ENCODE measurements at places on chromosomes 1 and 21.
A peak's percentile ranks its signal among the peaks of the same experiment; 100 is the strongest.

DNA sequence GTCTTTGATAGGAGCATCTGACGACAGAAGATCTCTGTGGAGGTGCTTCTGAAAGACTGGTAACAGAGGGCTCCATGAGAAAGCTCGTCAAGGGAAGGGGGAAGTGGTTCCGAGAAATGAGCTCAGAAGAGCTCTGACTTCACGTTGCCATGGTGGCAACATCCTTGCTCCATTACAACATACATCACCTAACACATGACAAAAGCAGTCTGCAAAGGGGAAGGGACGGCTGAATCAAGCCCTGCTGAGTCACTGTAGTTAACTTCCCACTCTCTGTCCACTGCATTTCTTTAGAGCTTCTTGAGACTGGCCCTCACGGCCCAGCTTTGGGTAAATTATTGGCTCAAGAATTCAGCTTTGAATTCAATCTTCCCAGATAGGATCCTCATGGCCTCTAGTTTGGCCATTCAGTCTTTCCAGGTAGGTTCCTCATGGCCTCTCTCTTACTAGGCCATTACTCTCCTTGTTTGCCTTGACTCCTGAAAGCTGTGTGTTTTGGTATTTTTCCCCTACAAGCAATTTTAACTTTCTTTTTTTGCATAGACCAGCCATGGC lies 88.0 kb upstream of the ZNF648 start:
- DNase-seq: peak; percentile 23

- no peak for DNase-seq
These were observed 360.8 kb downstream of the LMO4 start for GRCh38 chr1:87689487-87689886.

DNA sequence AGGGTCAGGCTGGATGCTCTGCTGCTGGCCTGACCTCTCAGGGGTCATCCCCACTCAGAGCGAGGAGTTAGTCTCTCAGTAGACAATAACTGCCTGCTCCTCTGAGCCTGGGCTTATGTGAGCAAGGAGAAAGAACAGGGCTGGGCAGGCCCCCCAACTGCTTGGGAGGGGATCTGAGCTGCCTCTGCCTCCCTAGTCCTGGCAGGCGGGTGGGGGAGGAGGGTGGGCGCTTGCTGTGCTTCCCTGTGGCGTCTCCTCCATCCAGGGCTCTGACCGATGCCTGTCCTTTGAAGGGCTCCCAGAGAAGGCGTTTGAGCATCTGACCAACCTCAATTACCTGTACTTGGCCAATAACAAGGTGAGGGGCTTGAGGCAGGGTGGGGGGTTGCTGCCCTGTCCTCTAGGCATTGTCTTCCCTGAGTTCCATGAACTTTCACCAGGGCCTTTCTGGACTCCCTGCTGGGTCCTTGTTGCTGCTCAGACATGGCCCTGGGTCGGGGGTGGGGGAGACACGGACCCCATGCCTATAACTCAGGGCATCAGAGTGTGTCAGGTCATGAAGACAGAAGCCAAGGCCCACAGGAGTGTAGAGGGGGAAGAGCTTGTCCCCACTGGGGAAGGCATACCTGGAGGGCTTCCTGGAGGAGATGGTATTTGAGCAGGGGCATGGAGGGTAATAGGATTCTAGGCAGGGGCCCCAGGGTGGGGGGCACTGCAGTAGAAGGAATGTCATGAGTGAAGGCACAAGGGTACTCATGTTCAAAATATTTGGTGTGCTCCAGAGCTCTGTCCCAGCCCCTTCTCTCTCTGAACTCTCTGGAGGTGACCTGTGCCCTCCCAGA lies 12.5 kb downstream of the PODN start:
- no peak for DNase-seq

DNA sequence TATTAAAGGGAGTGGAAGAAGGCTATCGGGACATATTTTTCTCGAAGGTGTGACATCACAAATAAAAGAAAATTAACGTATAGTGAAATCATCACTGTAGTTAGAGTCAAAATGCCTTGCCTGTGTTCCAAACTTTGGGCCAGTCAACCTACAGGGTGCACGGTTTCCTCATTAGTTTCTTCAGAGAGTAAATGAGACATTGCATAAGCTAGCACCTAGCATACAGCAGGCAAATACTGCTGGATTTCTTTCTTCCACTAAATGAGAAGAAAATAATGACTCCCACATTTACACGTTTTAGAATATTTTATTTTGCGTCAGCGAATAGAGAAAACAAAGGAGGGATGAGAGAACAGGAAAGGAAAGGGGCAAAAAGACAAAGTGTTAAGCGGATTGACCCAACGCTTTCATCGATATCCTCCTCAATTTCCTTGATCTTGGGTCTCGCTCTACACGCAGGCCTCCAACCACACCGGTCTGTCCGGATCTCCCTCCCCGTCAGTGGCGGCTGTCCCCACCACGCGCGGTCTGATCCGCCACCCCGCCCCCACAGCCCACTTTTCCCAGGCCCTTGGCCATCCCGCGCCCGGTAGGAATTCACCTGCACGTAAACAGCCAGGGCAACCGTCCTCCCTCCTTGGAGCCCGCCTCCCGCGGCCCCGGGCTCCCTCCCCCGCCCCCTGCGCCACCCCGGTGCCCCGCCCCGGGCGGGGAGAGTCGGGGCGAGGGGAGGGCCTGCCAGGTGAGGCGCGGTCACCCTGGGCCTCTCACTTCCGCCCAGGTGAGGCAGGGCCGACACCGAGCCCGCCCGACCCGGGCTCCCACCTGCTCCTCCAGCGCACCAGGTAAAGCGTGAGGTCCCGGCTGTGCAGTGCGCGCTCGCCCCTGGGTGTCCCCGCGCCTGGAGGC lies at the start of gene PATJ:
TSS of gene PATJ (plus strand) at position 770 of the 909 bp plus-strand sequence. CDS start 20,413 bp downstream, outside the sequence.
- DNase-seq: peak; percentile 66

DNA sequence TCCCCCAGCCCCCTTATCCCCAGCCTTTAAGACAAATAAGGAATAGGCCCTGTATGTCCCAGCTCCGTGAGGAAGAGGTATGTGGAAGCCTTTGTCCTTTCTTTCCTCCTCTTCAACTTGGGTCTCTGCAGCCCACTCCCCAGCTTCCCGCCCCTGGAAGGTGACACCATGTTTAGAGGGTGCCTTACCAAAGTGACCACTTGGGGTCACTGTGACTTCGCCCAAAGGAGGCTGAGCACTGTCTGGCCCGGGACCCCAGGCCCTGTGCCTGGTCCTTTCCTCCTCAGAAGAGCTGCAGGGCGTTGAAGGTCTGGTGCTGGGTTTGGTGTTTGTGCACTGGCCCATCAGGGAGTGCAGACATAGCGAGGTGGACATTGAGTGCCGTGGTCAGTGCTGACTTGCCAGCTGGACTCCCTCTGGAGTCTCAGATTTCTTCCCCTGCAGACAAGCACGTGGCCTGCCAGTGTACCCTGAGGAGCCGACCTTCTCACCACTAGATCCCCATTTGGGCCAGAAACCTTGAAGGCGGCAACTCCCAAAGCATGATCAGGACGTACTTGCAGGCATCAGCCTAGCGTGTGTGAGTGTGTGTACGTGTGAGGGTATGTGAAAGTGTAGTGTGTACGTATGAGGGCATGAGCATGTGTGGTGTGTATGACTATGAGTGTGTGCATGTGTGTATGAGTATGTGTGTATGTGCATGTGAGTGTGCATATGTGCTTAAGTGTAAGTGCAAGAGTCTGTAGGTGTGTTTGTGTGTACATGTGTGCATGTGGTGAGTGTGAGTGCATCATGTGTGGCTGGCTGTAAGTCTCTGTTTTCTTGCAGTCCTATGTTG lies 181.4 kb upstream of the KIAA0040 start:
- DNase-seq: peak; percentile 17

DNA sequence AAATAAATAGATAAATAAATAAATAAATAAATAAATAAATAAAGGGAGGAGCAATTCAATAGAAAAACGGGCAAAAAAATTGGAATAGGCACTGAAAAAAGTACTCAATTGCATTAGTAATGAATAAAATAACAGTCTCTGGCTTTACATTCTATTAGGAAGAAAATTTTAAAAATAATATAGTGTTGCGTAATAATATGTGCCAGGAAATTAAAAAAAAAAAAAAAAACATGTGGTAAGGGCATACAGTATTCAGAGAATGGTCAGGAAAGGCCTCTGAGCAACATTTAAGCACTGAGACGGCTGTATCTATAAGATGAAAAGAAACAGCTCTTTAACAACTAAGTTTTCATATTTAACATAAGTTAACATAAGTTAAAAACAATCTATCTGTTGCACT lies 48.7 kb upstream of the GLIS1 start:
- DNase-seq: no peak

DNA sequence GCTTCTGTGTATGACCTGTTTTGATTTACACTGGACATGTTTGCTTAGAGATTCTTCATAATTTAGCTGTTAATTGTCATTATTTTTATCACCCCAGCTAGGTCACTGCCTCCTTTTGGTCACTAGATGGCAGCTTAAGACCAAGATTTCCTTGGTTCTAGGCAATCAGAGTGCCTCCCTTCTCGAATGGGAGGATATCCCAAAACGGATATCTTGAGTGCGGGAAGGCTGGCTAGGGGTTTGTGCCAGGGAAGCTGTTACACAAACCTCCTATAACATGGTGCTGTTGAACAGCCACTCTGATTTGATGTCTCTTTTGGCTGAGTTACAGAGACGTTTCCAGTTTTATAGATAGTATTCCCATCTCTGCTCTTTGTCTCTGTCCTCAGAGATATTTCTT lies 283.5 kb downstream of the S1PR1 start:
- no peak for DNase-seq

DNA sequence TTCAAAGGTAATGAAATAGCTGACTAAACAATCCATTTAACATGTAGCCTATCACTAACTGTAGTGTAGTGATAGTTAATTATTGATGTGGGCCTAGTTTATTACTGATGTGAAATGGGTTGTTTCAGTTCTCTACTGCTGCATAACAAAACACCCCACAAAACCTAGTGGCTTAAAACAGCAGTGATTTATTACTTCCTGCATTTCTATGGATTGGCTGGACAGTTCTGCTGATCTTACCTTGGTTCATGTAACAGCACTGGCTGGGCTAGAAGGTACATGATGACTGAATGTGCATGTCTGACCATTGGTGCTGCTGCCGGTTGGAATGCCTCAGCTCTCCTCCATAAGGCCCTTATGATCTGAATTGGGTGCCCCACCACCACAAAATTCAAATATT lies 5.4 kb upstream of the ABL2 start:
- DNase-seq: no peak

GRCh38 chr1:66539491-66539890 lies 5.5 kb downstream of the SGIP1 start:
- no peak for DNase-seq

DNA sequence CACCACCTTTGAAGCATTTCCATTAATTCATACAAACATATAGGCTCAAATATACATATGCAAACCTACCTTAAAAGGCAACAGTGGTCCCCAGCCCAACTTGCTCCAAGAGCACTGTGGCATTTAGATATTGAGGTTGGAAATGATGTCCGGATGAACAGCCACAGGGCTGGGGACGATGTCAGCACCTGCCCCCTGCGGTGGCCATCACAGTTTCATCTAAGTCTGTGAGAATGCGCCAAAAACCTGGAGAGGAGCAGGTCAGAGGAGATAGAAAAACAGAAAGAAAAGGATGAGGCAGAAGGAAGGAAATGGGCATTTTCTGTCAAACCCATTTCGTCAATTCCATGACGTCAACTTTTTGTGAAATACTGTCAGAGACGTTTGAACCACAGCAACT lies 67.4 kb downstream of the TIAM1 start:
- no peak for DNase-seq

DNA sequence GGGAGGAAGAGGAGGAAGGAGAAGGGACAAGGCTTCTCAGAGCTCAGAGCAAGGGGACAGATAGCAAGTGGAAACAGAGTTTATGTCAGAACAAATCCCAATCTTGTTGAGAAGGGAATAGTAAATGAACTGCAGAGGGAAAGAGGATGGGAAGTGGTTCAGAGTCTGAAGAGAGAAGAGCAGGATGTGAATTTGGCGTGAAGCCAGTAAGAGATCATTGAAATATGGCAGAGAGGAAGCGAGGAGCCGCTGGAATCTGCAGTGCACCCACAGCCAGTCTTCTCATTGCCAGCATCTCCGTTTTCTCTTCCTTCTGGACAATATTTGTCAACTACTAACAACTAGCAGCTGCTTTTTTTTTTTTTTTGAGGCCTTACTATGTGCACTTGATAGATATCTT lies 19.1 kb downstream of the OLFML3 start:
- DNase-seq: no peak

- DNase-seq: no peak
These were observed 93.2 kb downstream of the PAX7 start for GRCh38 chr1:18723701-18724411.

DNA sequence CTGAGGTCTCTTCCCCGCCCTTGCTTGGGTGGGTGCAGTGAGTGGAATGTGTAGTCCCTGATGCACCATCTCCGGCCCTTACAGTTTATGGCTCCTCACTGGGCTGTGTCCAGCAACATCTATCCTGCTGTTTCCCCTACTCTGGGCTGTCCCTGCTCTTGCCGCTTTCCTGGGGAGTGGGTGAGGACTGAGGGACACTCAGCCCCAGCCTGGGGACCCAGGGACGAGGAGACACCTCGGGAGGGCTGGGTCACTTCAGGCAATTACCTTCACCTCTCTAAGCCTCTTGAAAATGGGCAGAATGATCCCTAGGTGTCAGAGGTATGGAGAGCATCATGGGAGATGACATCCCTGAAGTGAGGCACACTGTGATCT lies 13.6 kb upstream of the LRP8 start:
- no peak for DNase-seq

DNA sequence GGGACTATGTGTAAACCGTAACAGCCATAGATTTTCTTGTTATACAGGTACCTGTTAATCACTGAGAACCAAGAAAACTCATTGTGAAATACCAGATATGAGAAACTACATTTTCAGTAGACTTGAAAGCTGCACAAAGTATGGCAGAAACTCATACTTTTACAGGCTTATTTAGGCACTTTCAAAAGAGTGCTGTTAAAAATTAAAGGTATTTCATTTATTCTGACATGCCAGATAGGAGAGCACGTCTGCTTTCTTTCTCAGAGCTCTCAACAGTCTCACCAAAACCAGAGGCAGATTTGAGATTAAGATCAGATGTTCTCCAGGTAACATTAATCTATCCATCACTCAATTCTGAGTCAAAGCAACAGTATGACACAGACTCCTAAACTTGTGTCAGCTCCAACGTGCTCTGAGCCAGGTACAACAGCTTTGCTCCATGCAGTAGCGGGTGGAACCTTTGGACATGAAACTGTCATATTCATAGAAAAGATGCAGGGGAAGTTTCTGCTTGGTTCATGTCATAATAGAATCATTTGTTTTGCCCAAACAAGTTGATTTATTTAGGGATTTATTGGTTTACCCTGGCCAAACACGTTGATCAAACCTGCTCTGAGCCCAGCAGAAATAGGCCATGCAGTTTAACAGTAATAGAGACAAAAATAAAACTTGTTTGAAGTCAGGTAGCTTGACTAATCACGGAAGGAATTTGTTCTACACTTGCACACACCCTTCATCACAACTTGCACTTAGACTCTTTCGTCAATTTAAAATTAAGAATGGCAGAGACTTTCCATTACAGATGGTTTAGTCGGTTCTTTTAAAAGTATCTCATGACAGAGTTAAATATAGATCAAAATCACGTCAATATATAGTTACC lies 20.8 kb upstream of the TSNAX start:
- DNase-seq: no peak

Data from uterus (tissue), 4 donors.